ENCODE measurements at places on chromosomes 12 and 14. TPM values are rescaled to one million over a fixed set of nuclear protein-coding genes. Genes with fewer than 3 reads are reported as not detected.

The LRP1-AS gene
- total RNA-seq: not detected

The CCDC38 gene
- 0.07 TPM for total RNA-seq

The GARIN6 gene
- not detected for total RNA-seq

The OTUB2 gene
- total RNA-seq: 3.0 TPM

The OR4K13 gene
- not detected for total RNA-seq

The RHEBL1 gene
- total RNA-seq: 4.9 TPM

The RPL6 gene
- total RNA-seq: 2,214 TPM

The EXOC3L4 gene
- 1.7 TPM for total RNA-seq

The RPL41 gene
- 5,970 TPM for total RNA-seq

The LRFN5 gene
- total RNA-seq: not detected

The CATSPERB gene
- total RNA-seq: not detected

The KRT78 gene
- 0.15 TPM for total RNA-seq

The SLCO1B3 gene
- 13.6 TPM for total RNA-seq

The SOX5 gene
- not detected for total RNA-seq

The VRTN gene
- 0.03 TPM for total RNA-seq

The MYL2 gene
- 0.88 TPM for total RNA-seq

The LRP6 gene
- total RNA-seq: 9.4 TPM

The MANSC4 gene
- total RNA-seq: not detected

The LRRK2 gene
- total RNA-seq: 1.7 TPM

Measured in A549 treated with Hydrocortisone at 1 μM for 4 hours (cell line).